Common myeloid progenitor, CD34-positive (primary cell): ENCODE measurements at places on chromosomes 7 and 10.

GRCh38 chr10:29158066-29158465 is 130.8 kb upstream of the LYZL1 start:
- no peak for DNase-seq

DNA sequence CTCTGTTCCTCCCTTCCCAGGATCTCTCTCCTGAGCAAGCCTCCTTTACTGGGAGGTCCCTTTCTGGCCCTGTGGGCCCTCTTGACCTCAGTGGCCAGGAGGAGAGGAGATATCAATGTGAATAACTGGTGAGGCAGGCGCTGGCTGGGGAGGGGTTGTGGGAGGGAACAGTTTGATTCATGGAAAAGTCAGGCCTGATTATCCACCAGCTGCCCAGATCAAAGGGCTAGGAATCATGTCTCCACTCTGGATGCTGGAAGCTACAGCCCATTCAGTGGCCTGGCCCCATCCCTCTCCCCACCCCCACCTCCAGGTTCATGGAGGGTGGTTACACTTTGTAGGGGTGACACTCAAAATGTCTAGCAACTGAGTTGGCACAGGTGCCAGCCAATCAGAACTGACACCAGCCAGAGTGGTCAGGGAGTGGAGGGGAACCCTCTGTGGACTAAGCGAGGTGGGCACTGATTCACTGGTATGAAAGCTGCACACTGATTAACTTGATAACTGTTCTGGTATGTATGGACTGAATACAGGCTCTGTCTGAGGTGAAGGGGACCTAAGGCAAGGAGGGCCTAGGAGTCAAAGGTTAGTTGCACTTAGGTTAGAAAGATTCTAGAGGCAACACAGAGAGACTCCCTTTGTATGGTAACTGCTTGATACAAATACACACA is 4.8 kb downstream of the PRRT4 start:
- no peak for DNase-seq

GRCh38 chr10:23081891-23082290 is 13.5 kb upstream of the MSRB2 start:
- DNase-seq, result no peak

- no peak for DNase-seq
Measured at GRCh38 chr7:101950450-101951119, 133.2 kb downstream of the CUX1 start.

- DNase-seq, result peak; percentile 28
Measured at GRCh38 chr7:25124465-25125136, 459 bp downstream of the CYCS start.

DNA sequence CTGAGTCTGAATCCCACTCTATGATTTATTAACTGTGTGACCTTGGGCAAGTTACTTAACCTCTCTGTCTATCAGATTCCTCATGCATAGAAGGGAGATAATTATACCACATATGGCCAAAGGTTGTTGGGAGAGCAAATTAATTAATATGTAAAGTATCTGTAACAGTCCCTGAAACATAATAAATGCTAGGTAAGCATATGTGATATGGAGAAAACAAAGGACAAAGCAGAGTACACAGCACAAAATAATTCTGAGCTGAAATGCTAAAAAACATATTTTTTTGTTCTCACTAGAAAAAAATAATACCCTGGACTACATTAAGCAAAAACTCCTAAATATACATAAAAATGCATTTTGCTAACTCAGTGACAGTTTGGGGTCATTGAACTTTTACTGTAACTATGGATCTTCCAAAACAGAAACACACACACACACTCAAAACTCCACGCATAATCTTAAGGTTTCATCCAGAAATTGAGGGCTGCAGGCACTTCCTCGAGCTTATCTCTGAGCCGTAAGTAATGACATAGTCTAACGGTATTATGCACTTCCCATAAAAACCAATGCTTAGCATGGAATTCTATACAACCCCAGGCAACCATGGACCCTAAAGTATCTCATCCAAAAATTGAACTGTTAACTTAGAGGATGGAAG is 201.7 kb upstream of the PTN start:
- DNase-seq, result peak; percentile 56

GRCh38 chr10:85157206-85157605 is 828.8 kb downstream of the CCSER2 start:
- no peak for DNase-seq
